ENCODE measurements at places on chromosomes 3 and 15.

- no peak for DNase-seq
Measured at GRCh38 chr15:28900041-28900891, 14.5 kb downstream of the APBA2 start.

- DNase-seq = no peak
Measured at GRCh38 chr3:132418916-132419315, 1.6 kb downstream of the DNAJC13 start.

GRCh38 chr3:75192146-75192616, 471.9 kb upstream of the FRG2C start:
- no peak for DNase-seq

DNA sequence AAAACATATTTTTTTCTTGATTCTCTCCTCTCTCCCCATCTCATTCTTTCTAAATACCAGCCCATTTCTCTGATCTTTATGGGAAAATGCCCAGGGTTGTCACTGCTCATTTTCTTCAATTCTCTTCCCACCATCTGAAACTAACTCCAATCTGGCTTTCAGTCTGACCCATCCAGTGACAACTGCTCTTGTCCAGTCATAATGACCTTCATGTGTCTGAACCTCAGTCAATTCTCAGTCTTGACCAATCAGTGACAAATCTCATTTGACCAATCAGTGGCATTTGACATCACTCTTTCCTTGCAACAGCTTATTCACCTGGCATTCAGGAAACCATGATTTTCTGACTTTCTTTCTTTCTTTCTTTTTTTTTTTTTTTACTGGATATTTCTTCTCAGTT, 15.1 kb downstream of the VEPH1 start:
- no peak for DNase-seq

GRCh38 chr3:37993067-37993455, 2.5 kb downstream of the VILL start:
- no peak for DNase-seq

DNA sequence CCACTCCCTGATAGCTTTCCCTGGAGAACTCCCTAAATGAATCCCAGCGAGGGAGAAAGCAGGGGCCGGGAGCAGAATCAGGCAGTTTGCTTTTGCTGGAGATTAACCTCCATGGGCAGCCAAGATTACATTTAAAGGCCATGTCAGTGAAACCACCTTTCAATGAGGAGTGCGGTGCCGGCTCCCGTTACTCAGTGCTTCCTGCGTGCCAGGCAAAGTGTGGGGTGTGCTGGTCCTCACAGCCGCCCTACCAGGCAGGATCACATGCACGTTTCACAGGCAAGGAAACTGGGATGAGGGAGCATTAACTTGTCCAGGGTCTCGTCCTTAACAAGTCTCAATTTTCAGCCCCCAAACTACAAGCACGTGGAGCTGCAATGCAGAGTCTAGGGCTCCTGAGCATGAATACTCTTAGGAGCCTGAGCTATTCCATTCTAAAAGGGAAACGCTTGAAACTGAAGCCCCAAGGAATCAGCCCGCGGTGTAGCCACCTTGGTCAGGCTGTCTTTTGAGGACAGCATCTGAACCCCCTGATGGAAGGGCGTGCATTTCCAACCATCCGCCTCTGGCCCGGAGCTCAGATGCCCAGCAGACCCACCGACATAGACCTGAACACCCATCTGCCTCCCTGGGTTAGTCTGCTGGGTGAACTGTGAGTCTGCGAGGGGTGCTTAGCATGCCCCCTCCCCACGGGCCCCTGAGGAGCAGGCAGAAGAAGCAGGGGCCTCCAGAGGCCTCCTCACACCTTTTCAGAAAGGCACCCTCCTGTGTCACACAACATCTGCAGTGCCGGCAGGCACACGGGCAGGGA, 5.6 kb downstream of the IGDCC3 start:
- no peak for DNase-seq

GRCh38 chr15:65896236-65896635, 26.9 kb downstream of the RAB11A start:
- no peak for DNase-seq

DNA sequence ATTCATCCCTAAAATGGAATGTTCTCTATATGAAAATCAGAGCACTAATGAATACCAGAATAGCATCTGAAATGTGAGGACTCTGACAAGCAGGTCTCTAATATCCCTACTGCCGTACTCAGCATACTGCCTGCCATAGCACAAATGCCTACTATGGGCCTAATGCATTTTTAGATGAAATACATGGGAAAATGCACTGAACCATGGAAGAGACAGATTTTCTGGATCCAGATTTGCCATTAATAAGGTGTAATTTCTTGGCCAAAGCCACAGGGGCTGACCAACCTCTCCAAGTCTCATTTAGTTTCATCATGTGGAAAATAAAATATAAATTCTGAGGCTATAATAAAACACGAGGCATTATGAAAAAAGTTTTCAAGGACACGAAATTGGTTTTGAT, 123.8 kb downstream of the CBLB start:
- no peak for DNase-seq
